ENCODE measurements at places on chromosomes 3 and 15. TPM values are rescaled to one million over a fixed set of nuclear protein-coding genes. Genes with fewer than 3 reads are reported as not detected.

DNA sequence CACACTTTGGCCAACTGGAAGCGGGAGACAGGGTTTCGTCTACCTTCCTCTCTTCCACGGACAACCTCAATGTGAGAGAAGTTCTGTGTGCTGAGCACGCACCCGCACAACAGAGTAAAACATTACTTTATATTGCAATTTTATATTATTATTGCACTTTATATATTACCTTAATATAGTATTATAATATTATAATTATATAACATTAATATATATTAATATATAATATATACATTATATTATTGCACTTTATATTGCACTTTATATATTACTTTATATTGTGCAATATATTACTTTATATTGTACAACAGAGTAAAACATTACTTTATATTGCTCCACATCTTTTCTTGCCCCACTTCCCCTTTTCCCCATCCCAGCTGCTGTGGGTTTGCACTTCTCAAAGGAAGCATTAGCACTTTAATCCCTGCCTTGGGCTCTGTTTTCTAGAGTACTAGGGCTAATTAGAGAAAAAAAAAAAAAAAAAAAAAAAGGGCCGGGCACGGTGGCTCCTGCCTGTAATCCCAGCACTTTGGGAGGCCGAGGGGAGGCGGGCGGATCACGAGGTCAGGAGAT lies 76.4 kb upstream of the SLC4A7 start:
- no peak for DNase-seq

- DNase-seq, result no peak
Measured at GRCh38 chr15:88493844-88494243, 26.3 kb downstream of the MRPS11 start.

CCR2 gene
- not detected for total RNA-seq

- no peak for DNase-seq
Measured at GRCh38 chr3:89699229-89699628, 591.8 kb downstream of the EPHA3 start.

GRCh38 chr3:119245778-119246177 lies 5.1 kb upstream of the B4GALT4 start:
- DNase-seq, result no peak

GRCh38 chr3:114608293-114608692 lies 314.5 kb downstream of the TIGIT start:
- no peak for DNase-seq

DNA sequence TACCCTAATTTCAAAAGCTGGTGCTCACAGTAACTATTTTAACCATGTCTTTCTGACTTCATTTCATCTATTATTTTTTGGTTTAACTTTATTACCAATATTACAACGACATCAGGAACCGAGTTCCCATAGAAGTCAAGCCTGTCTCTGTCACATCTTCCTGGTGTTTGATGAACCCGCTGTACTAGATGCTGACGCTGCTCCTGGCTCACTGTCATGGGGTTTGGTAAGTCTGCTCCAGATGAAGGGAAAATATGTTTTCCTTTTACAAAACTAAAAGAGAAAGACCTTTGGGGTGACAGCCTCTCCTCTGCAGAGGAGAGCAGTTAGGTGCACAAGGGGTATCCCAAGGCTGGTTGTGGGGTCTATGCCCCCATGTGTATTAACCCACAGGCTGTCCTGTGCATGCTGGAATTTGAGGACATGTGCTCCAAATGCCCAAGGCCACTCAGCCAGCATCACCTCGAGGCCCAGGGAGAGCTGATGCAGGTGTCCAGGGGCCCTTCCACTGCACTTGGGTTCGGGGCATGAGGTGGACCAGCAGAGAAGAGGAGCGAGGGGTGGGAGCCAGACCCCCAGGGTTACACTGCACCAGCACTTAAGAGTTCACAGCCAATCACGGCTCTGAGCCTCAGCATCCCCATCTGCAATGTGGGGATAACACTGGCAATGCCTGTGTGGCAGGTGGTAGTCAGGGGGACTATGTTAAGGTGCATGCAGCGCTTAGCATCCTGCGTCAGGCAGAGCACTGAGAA lies 62.2 kb downstream of the ATP10A start:
- no peak for DNase-seq

DNA sequence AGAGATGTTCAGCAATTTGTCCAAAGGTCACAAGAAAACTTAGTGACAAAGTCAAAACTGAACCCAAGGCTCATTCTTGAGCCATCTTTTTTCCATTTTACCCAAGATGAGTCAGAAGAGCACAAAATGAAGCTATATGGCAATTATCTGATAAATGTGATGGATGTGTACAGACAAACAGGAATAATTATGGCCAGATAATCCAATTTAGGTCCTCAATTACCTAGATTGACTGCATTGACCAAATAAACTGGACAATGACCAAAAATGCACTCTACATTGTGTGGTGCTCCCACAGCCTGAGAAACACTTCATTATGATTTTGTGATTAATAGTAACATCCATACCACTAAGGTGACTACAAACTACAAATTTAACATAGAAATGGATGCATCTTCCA lies 1105.8 kb downstream of the IGSF11 start:
- DNase-seq, result no peak

DNA sequence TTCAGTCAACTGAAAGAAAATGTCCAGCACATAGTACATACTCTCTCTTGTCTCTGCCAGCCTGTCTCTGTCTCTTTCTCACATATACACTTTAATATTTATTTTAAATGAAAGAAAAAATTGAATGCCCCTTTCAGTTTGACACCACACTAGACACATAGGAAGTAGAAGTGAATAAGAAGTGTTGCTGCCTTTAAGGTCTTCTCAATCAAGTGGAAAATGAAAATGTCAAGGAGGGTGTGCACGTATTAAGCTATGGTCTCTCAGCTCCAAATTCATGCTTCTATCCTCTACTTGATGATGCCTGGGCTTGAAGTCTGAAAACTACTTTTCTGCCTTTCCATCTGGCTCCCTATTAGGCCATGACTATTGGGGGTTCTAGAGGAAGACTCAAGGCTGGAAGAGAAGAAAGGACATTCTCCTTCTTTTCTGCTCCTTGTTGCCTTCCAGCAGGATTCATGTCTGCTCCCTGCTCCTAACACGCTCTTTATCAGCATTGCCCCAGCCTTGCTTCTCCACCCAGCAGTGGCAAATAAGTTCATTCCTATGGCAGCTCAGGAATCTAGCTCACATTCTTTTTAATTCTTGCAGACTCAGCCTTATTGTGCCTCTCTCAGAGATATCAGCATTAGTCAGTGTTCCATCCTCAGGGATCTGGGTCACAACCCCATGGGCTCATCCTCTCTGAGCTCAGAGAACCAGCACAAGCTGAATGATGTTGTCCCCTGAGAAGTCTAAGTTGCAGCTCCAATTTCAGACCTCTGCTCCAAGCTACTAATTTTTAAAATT lies 609.1 kb upstream of the GRM7 start:
- DNase-seq, result no peak

TTLL13 gene
- total RNA-seq, result under 0.01 TPM

DNA sequence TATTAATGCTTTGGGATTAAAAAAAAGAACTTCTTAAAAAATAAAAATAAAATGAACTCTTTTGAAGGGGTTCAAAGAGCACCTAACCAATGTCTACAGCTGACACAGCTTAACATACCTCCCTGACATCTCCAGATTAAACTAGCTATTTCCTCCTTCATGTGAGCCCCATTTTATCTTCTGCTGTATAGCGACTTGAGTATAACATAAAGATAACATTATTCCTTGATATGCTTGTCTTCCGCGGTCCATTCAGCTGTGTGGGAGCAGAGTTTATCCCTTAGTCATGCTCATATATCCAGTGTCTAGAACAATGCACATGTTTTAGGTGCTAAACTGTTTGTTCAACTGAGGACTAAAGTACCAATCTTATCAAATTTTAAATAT lies 7.8 kb upstream of the CHRM5 start:
- DNase-seq, result no peak

SCN11A gene
- total RNA-seq, result under 0.01 TPM

- DNase-seq, result peak; percentile 47
Measured at GRCh38 chr3:172449466-172450149, 1.4 kb upstream of the GHSR start.

SH2D7 gene
- not detected for total RNA-seq

DNA sequence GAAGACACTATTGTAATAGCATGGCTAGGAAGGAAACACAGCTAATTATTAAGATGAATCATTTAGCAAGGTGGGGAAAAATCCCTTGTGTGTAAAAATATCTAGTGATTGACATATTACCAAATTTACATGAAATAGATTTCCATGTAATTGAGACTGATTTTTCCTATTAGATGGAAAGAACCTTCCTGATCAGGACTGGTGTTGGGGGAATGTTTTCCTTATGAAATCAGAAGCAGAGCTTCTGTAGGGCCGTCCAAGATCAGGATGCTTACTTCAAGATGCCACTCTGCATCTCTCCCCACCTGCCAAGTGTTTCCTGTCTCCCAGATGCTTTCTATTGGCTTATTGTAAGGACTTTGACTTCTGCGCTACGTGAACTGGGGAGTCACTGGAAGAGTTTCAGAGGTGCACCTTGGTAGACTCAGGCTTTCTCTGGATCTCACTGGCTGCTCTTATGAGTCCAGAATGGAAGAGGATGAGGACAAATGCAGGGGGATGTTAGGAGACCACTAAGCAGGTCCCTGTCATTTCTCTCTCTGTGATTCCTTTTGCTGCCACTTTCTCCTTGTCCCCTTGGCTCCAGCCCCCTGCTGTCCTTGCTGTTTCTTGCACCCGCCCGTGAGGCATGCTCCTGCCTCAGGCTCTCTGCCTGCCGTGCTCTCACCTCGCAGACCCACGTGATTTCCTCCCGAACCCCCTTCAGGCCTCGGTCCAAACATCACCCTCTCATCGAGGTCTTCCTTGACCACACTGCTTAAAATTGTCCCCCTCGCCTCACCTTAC lies 30.1 kb downstream of the BTD start:
- DNase-seq, result peak; percentile 61

DNA sequence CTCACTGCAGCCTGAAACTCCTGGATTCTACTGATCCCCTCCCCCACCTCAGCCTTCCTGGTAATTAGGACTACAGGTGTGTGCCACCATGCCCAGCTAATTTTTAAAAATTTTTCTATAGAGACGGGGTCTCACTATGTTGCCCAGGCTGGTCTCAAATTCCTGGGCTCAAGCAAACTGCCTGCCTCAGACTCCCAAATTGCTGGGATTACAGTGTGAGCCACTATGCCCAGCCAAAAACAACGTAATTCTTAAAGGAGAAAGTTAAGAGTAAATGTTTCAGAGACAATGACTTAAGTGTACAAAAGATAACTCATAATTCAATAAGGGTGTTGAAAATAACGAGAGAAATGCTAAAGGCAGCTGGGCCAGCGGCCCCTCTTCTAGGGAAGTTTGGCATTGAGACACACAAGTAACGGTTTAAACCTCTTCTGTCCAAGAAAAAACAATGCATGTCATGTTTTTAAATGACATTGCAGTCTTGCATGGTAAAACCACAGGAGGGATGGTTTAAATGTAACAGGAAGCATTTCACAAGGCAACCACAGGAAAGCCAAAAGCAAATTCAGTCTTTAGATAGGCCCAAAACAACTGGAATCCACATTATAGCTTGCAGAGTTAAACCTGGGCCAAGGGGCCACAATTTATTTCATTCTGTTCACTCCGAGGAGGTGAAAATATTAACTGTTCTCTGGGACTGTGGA lies 5.1 kb downstream of the PROK2 start:
- DNase-seq, result no peak

DNA sequence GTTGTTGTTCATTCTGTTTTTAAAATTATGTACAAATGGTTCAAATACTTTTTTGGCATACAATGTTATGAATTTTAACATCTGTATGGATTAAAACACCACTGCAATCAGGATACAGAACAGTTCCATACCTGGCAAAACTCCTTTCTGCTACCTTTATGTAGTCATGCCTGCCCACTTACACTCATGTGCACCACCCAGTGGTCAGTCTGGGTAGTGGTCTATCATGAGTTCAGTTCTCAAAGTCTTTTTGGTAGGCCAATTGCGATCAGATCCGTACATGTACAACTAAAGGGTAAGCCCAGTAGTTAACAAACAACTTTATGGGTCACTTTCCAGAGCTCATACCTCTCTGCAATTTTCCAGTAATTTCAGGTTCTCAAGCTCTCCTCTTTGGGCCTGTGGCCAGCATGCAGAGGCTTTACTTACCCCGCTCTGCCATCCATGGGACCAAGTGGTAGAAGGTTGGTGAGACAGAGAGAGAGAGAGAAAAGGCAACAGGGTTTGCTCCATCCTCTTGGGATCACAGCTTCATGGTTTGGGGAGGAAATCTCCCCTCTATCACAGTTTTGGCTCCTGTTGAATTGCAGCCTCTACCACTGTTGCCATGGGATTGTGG lies 63.9 kb upstream of the FAM98B start:
- DNase-seq, result peak; percentile 64

GRCh38 chr3:74832925-74833324 lies 218.5 kb upstream of the CNTN3 start:
- DNase-seq, result no peak

GRCh38 chr15:99704444-99704838 lies 28.8 kb downstream of the LYSMD4 start:
- DNase-seq, result peak; percentile 90

GRCh38 chr3:127210654-127210943 lies 17.7 kb downstream of the PRR23E start:
- DNase-seq, result no peak

TXNRD3 gene
- total RNA-seq, result 6.8 TPM

GRCh38 chr3:177446165-177446601 lies 248.9 kb upstream of the TBL1XR1 start:
- peak; percentile 37 for DNase-seq

DNA sequence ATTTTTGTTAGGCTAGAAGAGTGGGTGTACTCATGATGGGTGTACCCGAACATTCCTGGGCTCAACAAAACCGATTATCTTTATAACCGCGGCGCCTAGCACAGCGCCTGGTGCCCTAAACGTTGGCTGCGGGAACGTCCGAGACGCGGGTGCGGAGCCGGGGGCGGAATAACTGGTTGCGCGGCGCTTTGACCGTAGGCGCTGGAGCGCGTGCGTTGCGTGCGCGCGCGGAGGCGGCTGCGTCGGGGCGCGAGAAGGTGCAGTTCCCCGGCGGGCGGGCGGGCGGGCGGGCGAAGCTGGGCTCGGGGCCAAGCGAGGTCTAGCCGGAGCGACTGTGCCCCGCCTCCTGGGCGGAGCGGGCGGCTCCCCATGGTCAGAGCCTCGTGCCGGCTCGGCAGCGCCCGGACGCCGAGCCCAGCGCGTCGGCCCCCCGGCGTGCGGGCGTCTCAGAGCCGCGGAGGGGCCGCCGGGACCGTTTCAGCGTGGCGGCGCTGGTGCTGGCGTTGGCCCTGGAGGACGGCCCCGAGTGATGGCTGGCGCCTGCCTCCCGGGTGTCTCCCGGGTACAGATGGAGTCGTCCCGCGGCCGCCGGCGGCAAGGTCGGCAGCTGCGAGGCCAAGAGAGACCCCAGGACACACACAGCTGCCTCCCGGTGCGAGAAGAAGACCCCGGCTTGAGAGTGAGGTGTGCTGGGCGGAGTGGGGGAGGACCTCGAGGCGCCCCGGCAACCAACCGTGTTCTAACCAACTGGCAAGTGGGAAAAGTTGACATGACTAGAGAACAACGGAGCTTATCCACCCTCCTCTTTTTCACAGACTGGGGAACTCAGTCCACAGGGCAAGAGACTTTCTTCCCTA lies at the start of gene PLAAT1:
TSS of gene PLAAT1 (plus strand) at position 373 of the 857 bp plus-strand sequence. CDS start 14,429 bp downstream, outside the sequence.
- DNase-seq, result peak; percentile 67

GRCh38 chr3:173913974-173914421 lies 516.5 kb downstream of the NLGN1 start:
- DNase-seq, result no peak

MORC1 gene
- total RNA-seq, result not detected

CHST2 gene
- total RNA-seq, result 3.7 TPM

CYP19A1 gene
- total RNA-seq, result not detected
